Bronchial epithelial cell (primary cell): ENCODE measurements at places on chromosomes 6 and 20. TPM values are rescaled to one million over a fixed set of nuclear protein-coding genes. Genes with fewer than 3 reads are reported as not detected.

DNA sequence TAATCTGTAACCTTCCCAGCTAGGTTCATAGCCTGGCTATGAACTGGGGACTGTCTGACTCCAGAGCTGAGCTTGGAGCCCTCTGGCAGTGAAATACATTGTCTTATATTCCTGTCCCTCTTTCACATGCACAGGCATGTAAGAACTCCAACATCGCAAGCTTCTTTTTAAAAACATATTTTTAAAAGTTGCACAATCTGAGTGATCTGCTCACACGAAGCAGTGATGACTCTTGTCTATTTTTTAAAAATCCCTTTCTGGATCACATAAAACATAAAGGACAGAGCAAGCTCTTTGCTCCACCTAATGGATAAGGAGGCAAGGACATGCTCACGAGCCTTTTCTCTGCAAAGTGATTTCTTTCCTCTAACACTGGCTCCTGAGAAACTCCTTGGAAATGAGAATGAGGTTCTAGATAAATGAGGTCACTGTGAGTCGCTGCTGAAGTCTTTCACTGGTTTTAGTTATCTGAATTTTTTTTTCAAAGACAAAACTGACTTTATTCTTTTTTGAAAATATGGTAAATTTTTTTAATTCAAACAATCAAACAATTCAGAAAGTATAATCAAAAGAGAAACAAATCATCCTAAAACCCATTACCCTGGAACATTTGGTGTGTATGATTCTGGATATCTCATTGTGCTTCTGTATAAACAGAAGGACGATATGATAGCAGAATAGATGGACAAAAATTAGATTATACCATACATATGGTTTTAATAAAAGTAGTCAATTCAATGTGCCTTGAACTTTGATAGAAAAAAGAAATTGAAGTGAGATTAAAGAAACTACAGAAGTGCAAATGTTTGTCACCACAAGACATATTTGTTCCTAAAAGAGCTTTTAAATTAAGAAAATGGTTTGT is 30.8 kb downstream of the IL20RA start:
- DNase-seq, result peak; percentile 95

The CD83 gene
- total RNA-seq, result 0.53 and 1.0 TPM in 2 replicates

DNA sequence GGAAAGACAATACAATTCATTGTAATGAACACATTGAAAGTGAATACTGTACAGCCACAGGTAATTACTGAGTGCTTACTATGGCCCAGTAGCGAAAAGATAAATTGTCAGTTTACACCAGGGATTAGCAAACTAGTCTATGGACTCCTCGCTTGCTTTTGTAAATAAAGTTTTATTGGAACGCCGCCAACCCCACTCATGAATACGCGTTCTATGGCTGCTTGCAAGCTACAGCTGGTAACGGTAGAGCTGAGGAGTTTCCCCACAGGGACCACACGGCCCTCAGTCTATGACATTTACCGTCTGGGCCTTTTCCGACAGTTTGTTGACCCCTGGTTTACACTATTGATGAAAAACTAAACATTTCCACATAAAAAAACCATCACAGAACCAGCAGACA is 24.2 kb downstream of the LAMA5 start:
- no peak for DNase-seq

DNA sequence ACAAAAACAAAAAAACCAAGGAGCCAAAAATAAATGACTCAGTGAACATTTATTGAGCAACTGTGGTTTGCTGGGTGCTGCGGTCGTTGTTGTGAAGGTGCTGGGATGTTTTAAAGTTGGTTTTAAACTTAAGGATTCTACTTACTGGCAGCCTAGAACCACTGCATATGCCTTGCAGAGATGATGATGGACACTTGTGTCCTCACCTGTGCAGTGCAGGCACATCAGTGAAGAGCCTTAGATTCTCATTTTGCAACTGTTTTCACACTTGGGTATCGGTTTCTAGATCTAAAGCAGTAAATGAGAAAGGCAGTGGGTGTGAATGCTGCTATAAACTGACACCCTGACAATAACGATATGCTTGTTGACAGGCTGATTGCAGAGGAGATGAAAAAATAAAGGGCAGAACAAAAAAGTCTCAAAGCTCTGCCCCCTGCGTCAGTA is 68.8 kb downstream of the UTRN start:
- no peak for DNase-seq

The SPATA25 gene
- total RNA-seq, result 0.53 and 0.90 TPM in 2 replicates

The NCR2 gene
- total RNA-seq, result not detected in 2 replicates

The BHLHE23 gene
- total RNA-seq, result not detected in 2 replicates

DNA sequence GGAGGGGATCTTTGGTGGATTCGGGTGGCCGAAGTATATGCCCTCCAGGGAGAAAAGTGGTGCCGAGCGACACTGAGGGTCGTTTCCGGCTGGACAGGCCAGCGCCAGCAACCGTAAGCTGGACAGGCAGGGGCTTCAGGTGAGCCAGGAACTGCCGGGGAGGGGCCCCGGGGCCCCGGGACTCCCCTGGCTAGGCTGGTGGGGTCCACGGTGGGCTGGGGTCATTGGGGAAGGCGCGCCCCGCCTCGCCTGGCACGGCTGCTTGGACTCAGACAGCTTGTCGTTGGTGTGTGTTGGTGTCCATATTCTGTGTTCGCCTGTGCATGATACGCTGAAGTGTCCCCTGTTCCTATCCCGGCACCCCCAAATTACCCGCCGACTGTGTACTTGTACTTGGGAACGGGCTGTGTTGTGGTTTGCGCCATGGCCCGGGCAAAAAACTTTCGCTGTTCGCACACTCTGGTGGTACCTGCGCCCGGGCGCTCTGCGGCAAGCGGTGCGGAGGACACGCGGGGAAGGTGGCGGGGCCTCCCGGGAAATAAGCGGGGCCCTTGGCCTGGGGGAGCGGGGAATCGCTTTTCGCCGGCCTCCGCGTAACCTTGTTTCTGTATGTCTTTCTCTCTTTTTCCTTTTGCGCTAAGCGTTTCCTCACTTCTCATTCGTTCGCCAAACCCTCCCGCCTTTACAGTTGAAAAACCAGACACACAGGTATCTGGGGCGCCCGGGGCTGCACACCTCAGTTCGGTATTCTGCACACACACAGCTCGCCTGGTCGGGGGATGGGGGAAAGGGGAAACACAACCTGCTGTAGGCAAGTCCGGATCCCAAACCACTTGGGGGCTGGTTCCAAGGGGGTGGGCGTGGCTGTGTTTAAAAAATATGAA is 3.2 kb downstream of the GNAS start:
- peak; percentile 46 for DNase-seq

The GMDS gene
- 8.2 and 10.1 TPM in 2 replicates for total RNA-seq

DNA sequence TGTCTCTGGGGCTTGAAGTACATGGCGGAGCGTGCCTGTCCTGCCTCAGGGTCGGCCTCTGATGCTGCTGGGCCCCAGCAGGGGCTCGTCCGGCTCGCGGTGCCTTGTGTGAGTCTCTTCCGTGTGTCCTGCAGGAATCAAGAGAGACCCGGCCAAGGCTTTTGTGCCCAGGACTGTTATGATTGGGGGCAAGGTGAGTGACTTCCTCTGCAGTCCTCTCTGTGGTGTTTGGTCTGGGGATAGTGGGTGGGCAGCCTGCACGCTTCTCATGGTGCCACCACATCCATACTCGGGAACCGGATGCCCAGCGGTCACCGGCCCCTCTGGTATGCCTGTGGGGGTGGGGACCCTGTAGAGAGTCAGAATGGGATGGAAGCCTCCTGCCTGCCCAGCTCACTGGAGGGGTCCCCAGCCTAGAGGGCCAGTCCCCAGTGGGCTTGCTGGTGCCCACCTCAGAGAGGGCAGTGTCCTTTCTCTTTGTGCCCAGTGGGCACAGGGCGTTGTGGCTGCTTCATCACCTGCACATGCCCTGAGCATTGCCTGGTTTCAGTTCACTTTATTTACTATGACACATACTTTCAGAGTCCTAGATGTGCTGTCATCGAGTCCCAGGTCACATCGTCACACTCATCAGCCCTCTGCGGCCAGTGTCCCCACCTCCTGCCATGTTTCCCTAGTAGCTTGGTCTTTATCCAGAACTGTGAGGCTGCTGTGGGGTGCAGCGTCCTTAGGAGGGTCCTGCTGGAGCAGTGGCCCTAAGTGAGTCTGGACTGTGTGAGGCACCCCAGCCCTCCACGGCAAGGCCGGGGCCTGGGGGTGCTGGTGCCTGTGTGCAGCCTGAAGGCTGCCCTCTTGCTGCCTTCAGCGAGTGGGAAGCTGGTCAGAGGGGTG is 40.7 kb downstream of the PYGB start:
- DNase-seq, result no peak

- DNase-seq, result no peak
Measured at GRCh38 chr6:87922947-87923330, 124.7 kb upstream of the SPACA1 start.

The TBC1D22B gene
- 4.7 and 6.7 TPM in 2 replicates for total RNA-seq

The FKBP1C gene
- total RNA-seq, result 0.13 TPM in 1 of 2 replicates, not detected in the other

The GTSF1L gene
- total RNA-seq, result not detected in 2 replicates

The AFG1L gene
- 2.6 and 3.3 TPM in 2 replicates for total RNA-seq

- DNase-seq, result peak; percentile 78
Measured at GRCh38 chr6:110828396-110828795, 13.1 kb upstream of the CDK19 start.

GRCh38 chr6:162825597-162825996 is 97.8 kb downstream of the PACRG start:
- DNase-seq, result no peak

DNA sequence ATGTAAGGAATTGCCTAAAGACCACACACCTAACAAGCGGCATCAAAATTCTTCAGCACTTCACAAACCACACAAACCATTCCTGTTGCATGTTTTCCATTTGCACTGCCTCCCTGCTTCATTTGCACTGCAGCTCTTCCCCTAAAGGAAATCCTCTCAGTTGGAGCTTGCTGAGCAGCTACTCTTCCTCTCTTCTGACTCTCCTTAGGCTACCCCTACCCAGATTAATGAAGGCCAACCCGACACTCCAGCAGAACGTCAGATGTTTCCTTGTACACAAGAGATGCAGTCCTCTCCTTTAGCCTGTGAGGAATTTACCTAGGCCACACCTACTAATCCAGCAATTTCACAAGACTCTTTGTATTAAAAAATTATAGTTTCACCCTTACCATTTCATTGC is 8.1 kb downstream of the BEND6 start:
- DNase-seq, result no peak

- DNase-seq, result no peak
Measured at GRCh38 chr6:138977646-138978167, 10.3 kb downstream of the REPS1 start.

- no peak for DNase-seq
Measured at GRCh38 chr6:143053856-143054255, 6.8 kb upstream of the AIG1 start.

DNA sequence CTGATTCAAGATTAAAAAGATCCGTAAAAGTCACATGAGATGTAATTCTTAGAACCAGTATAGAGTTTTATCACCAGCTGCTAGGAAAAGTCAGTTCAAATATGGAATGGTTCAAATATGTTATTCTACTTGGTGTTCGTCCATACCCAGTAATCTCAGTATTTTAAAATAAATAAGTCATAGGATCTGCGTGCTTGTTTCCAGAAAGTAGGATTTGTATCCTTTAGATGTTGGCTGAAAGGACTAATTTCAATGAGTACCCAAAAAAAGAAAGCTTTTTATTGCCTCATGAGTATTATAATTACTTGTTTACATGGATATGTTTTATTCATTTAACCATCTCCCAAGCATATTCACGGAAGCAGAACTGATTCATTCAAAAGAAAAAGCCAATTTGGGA is 12.2 kb downstream of the TPD52L1 start:
- no peak for DNase-seq

GRCh38 chr20:11375335-11375734 is 542.4 kb upstream of the BTBD3 start:
- peak; percentile 39 for DNase-seq

The CPNE1 gene
- 76.3 and 85.5 TPM in 2 replicates for total RNA-seq

The TRIM31 gene
- 0.13 TPM in 1 of 2 replicates, not detected in the other for total RNA-seq

DNA sequence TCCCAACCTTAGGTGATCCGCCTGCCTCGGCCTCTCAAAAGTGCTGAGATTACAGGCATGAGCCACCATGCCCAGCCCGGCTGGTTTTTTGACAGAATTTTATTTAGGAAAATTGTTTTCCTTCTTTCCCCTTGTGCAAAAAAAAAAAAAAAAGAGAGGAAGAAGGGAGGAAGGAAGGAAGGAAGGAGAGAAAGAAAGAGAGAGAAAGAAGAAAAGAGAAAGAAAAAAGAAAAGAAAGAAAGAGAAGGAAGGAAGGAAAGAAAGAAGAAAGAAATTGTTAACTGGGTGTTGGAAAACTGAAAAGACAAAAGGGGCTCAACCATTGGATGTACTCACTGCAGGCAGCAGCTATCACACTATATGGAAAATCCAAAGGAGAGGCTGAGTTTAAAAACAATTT is 1.4 kb upstream of the RNF8 start:
- no peak for DNase-seq

DNA sequence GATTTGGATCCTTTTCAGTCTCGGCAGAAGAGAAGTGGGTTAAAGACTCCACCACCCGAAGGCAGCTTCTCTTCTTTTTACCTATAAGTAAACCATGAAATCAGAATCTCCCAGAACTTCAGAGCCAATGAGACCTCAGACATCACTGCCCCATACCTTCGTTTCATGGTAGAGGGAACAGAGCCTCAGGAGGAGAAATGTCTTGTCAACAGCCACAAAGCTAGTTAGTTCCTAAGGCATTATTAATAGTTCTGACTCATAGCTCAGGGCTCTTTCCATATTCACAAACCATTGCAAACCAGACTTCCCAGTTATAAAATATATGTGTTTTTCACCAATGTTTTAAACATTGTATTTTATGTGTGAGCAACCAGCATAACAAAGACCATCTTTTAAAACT is 118.7 kb upstream of the RIPOR2 start:
- DNase-seq, result peak; percentile 55
